Stimulated activated CD8-positive, alpha-beta memory T cell treated with anti-CD3 and anti-CD28 coated beads, Interleukin-4, amount 100 ng/mL, for 24 hours (primary cell): ENCODE measurements at places on chromosomes 12 and 14.

DNA sequence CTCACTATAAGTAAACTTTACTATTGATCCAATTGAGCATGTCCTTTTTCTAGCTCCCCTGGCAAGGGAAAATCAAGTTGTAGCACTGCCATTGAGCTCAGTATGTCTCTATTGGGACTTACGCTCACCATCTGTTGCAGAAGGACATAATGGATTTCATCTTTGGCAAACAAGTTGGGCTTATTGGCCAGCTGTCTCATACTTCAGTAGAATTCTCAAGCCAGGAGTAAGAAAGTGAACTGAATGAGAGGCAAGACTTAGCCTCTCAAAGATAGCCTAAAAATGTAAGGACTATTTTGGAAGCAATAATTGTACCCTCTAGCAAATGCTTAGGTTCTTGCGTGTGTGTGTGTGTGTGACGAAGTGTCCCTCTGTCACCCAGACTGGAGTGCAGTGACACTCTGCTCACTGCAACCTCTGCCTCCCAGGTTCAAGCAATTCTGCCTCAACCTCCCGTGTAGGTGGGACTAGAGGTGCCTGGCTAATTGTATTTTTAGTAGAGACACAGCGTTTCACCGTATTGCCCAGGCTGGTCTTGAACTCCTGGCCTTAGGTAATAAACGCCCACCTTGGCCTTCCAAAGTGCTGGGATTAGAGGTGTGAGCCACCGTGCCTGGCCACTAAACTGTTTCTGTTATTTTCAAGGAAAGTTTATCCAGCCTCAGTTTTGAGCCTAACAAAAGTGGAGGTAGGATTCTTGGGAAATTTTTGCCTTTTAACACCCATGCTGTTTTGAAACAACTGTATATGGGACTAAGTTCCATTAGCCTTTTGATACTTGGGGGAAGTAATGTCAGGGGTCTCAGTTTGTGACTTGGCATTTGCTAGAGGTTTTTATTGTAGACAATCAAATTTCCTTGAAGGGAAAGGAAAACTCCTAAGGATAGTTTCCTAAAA lies 7.0 kb downstream of the HNRNPA1 start:
- DNase-seq, result no peak

GRCh38 chr12:72072592-72073212 lies 134.1 kb downstream of the TPH2 start:
- no peak for DNase-seq

DNA sequence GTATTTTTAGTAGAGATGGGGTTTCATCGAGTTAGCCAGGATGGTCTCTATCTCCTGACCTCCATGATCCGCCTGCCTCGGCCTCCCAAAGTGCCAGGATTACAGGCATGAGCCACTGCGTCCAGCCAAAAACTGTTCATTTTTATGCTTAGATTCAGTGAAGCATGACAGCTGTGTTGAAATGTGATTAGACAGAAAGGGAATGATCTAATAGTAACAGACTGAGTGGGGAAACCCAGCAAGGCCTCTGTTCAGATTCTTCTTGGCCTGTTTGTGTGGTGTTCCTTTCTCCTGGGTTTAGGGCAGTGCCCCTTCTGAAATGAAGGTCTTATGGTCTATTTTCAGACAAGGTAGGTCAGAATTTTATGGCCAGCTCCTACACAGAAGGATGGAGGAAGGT lies 11.8 kb upstream of the ABCD4 start:
- DNase-seq, result no peak

- no peak for DNase-seq
Observed at GRCh38 chr14:25090256-25090655, 40.3 kb upstream of the STXBP6 start.

DNA sequence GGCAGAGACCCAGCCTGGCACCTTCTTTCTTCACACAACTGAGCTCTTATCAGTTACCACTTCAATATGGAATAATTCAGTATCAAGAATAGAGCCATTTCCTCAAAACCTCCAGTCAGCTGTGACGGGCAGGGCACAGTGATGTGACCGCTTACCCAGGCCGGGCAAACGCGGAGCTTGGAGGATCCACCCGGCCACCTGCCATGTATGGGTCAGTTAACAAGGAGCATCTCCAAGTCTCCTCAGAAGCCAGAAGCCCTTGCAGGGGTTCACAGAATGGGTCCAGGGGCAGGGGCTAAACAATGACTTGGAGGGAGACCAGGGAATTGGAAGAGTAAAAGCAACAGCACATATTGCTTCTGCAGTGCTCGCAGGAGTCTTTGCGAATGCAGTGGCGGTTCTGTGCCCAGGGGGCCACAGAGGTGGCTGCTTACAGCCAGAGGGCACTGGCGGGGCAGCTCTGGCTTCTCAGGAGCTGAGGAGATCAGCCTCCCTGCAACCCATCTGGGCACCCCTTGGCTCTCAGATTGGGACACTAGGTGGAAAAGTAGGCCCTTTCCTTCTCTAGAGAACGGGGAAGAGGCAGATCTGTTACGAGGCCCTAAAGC lies 162.3 kb downstream of the CALM1 start:
- DNase-seq, result no peak

- no peak for DNase-seq
Observed at GRCh38 chr12:120851444-120851843, 52.7 kb downstream of the SPPL3 start.

GRCh38 chr12:131025234-131025633 lies 71.5 kb downstream of the ADGRD1 start:
- no peak for DNase-seq

DNA sequence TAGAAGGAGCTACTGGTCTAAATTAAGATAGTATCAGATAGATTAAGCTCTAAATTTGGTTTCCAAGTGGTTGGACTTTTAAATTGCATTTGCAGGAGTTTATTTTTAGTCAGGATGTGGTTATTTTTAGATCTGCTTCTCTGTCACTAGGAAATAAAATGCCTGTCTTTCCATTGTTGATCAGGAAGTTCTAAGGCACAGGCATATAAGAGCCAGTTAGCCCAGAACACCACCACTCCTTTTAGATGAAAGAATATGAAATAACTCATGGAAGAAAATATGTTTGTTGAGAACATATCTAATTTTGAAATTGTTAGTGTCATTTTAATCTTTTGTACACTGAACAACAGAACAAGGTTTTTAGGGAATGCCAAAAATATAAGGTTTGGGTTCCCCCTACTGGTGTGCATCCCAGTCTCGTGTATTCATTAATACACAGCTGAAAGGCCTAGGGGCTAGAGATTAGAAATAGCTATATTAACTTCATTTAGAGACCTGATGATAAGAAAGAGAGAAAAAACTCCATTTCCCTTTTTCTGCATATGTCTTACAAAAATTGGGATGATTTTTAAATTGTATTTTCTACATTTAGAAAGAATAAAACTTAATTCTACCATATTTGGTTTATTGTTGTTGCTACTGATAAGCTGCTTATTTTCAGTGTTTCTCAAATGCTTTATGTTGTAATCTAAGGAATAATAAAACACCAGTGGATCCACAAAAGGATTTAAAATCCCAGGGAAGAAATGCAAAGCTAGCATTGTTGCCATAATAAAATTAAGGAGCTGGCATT lies 67.2 kb downstream of the RIC8B start:
- no peak for DNase-seq

- DNase-seq, result no peak
Observed at GRCh38 chr12:85874031-85874461, at the start of gene NTS. Gene NTS (plus strand): TSS chr12:85874295. CDS start chr12:85874404, 109 bp downstream.

DNA sequence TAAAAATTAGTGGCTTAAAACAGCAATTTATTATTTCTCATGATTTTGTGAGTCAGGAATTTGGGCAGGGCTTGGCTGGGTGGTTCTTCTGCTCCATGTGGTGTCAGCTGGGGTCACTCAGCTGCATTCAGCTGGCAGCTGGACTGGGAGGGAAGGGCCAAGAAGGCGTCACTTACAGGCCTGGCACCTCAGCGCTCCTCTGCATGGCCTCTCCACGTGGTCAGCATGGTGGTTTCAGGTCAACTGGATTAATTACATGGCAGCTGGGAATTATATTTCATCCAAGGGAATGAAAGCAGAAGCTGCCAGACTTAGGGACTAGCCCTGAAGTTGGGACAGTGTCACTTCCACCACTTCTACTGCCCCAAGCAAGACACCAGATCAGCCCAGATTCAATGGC lies 27.5 kb upstream of the IRF2BPL start:
- DNase-seq, result no peak

DNA sequence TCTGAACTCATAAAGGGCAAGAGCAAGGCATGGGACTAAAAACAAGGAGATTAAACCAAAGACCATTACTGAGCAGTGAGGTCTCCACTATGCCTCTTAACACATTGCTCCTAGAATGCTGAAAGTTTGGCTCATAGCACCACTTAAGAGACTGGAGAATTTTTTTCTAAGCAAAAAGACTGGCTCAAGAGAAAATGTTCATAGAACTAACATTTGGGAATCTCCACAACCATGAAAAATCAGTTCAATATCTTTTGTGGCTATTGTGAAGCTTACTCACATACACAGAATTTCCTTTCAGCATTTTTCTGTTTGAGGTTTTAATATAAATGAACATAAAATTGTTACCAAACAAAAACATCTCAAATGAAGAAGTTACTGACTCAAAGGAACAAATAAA lies 255.8 kb downstream of the CCDC91 start:
- DNase-seq, result no peak

DNA sequence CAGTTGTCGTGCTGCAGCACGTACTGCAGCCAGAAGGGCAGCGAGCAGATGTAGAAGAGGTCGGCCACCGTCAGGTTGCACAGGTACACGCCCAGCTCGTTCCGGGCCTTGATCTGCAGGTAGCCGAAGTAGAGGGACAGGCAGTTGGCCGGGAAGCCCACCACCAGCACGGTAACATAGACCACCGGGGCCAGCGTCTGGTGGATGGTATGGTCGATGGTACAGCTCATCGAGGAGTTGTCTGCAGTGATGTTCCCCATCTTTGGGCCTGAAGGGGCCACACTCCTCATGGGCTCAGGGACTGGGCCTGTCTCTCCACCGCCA lies 9.8 kb downstream of the GPR68 start:
- DNase-seq, result no peak
